ENCODE measurements at places on chromosomes 16 and 17.

GRCh38 chr17:57391857-57392471, 135.6 kb downstream of the MSI2 start:
- no peak for DNase-seq

DNA sequence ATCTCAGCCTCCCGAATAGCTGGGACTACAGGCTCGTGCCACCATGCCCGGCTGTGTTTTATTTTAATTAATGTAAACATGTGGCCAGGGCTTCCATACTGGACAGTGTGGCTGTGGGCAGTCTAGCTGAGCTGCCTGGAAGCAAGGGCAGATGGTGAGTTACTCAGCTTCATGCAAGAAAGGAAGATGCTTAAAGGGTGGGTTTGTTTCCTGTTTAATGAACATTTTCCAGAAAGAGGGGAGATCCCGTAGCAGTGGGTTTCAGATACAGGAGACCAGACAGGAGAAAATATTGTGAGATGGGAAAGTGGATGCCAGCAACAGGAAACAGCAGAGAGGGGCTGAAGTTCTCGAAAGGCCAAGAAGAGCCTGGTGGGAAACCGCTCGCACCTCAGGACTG, 7.3 kb downstream of the MAPK8IP3 start:
- no peak for DNase-seq

DNA sequence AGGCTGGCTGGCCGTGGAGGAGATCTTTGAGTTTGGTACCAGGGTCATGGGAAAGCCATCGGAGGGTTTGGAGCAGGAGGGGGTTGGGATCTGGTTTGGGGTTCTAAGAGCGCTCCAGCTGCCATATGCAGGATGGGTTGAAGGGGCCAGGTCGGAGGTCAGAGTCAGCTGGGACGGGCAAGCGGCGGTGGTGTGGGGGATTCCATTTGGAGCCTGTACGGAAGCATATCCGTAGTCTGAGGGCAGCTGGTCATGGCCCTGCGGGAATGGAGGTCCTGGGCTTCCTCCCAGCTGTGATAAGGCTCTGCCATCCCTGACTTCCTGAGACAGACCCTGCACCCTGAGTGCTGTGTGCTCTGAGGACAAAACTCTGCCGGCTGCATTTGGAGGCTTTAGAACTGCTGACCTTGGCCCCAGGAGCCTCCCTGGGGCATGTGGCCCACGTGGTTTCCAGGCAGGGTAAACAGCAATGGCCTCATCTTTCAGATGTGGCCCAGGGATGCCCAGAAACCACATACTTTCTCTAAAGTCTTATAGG, 46.5 kb downstream of the ATP2C2 start:
- no peak for DNase-seq

GRCh38 chr16:85615014-85615851, 2.1 kb downstream of the GSE1 start:
- peak; percentile 84 for DNase-seq

GRCh38 chr16:71570144-71570543, 6.7 kb downstream of the TAT start:
- no peak for DNase-seq

- DNase-seq: no peak
These were observed 14.4 kb downstream of the NUFIP2 start for GRCh38 chr17:29279397-29280070.

DNA sequence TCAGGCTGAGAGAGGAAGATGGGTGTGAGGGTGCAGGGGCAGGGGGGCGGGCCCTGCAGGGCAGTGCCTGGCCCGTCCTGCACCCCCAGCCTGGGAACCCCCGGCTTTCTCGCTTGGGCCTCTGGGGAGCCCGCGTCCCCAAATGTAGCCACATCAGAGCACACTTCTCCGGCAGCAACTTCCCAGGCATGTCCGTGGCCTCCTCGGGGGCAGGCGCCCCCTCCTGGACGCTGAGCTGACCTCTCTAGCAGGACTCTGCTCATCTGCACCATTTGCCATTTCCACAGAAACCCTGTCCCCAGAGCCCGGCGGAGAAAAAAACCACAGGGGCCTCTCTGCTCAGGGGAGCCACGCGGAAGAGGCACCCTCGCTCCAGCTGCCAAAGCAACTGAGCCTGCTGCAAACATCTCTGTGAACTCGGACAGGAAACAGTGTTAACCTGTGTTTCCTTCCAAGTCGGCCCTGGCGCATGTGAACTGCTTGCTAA, 63.4 kb downstream of the KLHDC4 start:
- DNase-seq: no peak

- peak; percentile 37 for DNase-seq
These were observed 379.4 kb upstream of the TNRC6C start for GRCh38 chr17:77579131-77579530.

DNA sequence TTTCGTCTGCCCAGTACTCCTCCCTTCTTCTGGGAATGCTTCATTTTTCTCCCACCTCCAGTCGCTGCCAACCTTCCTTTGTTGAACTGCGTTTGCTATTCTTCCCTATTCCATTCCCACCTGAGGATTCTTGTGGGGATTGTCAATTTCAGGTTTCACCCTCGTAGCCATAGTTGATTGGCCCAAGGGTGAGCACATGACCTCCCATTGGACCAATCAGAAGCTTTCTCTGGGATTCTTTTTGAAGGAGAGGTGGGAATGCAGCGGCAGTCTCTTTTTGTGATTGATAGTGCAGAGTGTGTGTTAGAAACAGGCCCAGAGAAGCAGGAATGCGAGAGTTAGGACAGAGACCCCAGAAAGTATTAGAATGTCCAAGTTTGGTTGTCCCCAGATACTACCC, 49.1 kb upstream of the GPRC5B start:
- no peak for DNase-seq

DNA sequence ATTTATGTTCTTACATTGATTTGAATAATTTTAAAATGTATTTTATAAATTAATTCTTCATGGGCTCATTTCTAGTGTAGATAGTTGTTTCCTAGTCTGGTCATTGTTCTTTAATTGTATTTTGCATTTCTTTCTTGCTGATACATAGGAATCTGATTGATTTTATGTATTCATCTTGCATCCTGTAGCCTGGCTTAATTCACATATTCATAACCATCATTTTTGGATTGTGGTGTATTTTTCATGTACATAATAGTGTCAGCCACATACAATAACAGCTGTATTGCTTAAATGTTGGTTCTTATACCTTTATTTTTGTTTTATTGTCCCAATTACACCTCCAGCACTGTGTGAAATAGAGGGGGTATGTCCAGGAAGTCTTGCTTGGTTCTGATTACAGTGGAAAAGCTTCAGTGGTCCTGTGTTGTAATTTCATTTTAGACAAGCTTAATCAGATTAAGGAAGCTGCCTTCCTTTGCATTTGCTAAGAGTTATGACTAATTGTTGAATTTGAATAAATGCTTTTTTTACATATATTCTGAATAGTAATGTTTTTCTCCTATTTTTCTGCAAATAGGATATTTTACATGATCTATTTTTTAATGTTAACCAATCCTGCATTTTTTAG, 103.7 kb downstream of the USP22 start:
- no peak for DNase-seq

DNA sequence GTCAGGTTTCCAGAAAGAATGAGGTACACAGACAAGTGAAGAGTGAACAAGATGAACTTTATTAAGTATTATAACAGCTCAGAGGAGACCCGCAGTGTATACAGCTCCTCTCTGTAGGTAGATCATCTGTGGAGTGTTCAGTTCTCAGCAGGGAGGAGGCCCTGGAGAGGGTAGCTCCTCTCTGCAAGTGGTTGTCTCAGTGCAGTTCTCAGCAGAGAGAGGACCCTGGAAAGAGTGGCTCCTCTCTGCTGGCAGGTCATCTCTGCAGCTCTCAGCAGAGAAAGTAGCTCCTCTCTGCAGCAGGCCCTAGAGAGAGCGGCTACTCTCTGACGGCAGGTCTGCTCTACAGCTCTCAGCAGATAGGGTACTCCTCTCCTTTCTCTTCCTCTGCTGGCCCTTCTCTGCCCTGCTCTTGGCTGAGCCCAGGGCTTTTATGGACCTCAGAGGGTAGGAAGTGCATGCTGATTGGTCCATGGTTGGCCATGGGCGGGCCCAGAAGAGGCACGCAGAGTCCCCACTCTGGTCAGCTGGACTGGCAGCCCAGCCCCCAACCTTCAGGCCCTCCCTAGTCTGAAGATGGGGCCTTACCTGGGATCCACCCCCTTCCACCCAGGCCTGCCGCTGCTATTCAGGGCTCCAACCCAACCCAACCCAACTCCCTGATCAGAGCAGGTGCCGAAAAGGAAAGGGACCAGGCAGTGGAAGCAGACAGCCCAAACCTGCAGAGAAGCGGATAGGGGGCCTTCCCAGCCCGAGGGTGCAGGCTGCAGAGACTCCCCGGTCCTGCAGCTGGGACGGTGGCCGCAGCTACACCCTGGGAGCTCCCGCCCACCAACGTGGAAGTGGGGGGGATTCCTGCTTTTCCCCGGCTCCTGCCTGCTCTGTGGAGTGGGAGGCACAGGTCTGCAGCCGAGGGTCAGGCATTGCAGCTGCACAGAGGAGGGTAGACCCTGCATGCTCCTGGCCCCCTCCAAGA, 18.5 kb upstream of the DNAJA2 start:
- no peak for DNase-seq

GRCh38 chr17:17545984-17546383, 45.5 kb downstream of the PEMT start:
- no peak for DNase-seq

GRCh38 chr17:17778308-17779014, 58.3 kb downstream of the SREBF1 start:
- no peak for DNase-seq

- DNase-seq: no peak
These were observed 61.1 kb downstream of the CHD9NB start for GRCh38 chr16:52991572-52991971.

- no peak for DNase-seq
These were observed 65.7 kb downstream of the CENPV start for GRCh38 chr17:16287563-16288027.

- DNase-seq: no peak
These were observed 60.4 kb downstream of the NOG start for GRCh38 chr17:56653877-56654276.

DNA sequence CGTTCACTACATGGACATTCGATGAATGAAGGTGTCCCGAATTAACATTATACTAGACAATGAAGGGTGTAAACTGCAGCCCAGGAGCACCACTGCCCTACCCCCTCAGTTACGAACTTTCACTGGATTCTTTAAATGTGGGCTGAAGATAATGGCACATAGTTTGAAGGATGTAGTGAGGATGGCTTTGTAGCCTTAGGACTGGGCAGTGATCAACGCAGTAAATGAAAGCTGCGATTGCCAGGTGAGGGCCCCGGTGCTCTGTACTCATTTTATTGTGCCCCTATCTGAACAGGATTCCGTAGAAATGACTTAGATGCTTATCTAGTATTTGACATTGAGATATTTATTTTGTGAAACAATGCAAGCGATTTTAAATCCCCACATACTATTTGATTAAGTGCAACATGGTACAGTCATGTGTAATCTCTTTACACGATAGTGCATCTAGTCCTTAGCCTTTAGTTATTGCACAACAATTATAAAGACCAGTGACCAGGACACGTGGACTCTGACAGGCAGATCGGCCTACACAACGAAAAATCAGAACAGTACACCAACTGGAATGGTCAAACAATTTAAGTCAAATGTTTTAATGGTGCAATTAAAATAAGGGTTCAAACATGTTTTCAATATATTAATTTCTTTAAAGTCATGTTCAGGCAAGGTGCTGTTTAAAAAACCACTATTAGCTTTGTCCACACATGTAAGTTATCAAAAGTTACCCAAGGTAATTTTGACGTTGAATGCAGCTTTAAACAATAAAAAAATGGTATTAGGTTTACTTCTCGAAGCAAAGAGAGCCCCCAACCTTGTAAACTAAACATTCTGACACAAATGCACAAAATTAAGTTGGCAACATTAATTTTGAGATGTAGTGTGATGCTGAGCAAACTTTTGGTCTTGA, 17.4 kb upstream of the ERN1 start:
- no peak for DNase-seq

GRCh38 chr17:68057531-68057952, 22.0 kb downstream of the KPNA2 start:
- no peak for DNase-seq

GRCh38 chr17:44932096-44932786, 15.3 kb downstream of the KIF18B start:
- no peak for DNase-seq

GRCh38 chr16:4123616-4124300, 7.5 kb upstream of the ADCY9 start:
- no peak for DNase-seq

DNA sequence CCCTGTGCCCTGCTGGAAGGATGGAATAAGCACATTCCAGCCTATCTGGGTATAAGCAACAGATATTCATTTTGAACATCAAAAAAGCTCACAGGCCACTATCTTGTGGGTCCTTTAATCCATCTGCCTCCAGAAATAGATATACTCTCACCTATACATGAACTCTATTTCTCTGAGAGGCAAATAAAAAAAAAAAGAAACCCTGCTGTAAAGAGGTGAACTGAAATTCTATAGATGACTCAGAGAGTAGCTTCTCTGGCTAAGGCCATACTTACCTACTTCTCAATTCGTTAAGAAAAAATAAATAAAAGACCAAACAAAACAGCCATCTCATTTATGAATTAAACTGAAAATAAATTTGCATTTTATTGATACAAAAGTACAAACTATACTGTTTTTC, 86.3 kb downstream of the DYNLRB2 start:
- DNase-seq: no peak

GRCh38 chr16:8589057-8589899, 1.0 kb downstream of the TMEM114 start:
- no peak for DNase-seq

GRCh38 chr17:39965017-39965699, 2.4 kb downstream of the GSDMA start:
- DNase-seq: no peak

- DNase-seq: peak; percentile 87
These were observed 1.3 kb downstream of the ZNF276 start for GRCh38 chr16:89722392-89723278.

GRCh38 chr16:82481455-82481854, 145.3 kb upstream of the CDH13 start:
- DNase-seq: no peak

- peak; percentile 93 for DNase-seq
These were observed 16.2 kb upstream of the NAGLU start for GRCh38 chr17:42519546-42520491.

DNA sequence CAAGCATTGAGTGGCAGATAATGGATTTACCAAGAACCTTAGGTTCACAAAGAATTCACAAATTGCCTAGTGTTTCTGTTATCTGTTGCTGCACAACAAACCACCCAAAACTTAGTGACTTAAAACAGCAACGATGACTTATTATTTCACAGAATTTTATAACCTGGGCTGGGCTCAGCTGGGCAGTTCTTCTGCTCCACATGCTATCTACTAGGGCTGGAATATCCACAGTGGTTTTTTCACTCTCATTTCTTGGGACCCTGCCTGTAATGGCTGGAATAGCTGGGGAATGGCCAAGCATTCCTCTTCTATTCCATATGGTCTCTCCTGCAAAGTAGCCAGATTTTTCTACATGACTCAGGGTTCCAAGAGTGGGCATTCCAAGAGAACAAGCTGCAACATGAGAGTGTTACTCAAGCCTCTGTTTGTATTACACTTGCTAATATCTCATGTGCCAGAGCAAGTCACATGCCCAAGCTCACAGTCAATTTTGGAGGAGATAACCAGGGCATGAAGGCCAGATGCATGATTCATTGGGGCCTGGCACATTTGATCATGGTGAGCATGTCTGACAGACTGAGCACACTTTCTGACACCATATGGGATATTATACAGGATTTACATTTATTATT, 4.9 kb upstream of the PSMD7 start:
- no peak for DNase-seq
